ENCODE measurements at places on chromosomes 12 and 14.
A peak's percentile ranks its signal among the peaks of the same experiment; 100 is the strongest.

- no peak for DNase-seq
- no peak overlapping the region for H3K27ac ChIP-seq
- no peak overlapping the region for H3K4me3 ChIP-seq
- no peaks in the 10 kb centered on the region for H3K36me3 ChIP-seq
Observed at GRCh38 chr12:112977139-112977538, 1.2 kb upstream of the OAS2 start.

- no peaks in the 10 kb centered on the region for H3K27me3 ChIP-seq
- H3K4me3 ChIP-seq: no peak overlapping the region
- H3K36me3 ChIP-seq: no peaks in the 10 kb centered on the region
- no peak for DNase-seq
- peak overlapping the region; percentile 19 for H3K27ac ChIP-seq
Observed at GRCh38 chr14:37650356-37651037, 55.1 kb downstream of the TTC6 start.

GRCh38 chr12:26196421-26196716, 996 bp downstream of the SSPN start:
- H3K4me1 ChIP-seq: peaks cover 11% of the 10 kb centered on the region
- peak overlapping the region; percentile 93 for H3K27ac ChIP-seq
- no peak for DNase-seq
- H3K4me3 ChIP-seq: peak overlapping the region; percentile 73
- no peaks in the 10 kb centered on the region for H3K27me3 ChIP-seq
- no peaks in the 10 kb centered on the region for H3K36me3 ChIP-seq

DNA sequence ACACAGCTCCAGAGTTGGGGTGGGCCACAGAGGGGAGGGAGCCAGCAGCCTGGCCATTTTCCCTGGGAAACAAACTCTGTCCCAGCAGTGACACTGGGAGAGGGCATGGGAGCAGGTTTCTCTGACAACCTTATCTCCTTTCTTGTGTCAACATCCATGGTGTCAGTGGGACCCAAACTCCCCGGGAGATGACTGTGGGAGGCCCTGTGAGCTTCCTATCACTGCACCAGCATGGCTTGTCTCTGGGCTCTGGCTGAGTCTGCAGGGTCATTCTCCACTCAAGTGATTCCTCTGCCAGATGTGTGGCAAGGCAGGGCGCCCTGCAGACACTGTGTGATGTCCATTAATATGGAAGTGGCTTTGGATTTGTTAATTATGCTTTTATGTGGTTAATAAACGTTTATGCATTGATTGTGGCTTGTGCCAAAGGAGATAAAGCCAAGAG, 10.1 kb downstream of the LRTM2 start:
- no peaks in the 10 kb centered on the region for H3K36me3 ChIP-seq
- no peak overlapping the region for H3K27ac ChIP-seq
- DNase-seq: no peak
- H3K4me3 ChIP-seq: no peak overlapping the region
- peaks cover 38% of the 10 kb centered on the region for H3K27me3 ChIP-seq

DNA sequence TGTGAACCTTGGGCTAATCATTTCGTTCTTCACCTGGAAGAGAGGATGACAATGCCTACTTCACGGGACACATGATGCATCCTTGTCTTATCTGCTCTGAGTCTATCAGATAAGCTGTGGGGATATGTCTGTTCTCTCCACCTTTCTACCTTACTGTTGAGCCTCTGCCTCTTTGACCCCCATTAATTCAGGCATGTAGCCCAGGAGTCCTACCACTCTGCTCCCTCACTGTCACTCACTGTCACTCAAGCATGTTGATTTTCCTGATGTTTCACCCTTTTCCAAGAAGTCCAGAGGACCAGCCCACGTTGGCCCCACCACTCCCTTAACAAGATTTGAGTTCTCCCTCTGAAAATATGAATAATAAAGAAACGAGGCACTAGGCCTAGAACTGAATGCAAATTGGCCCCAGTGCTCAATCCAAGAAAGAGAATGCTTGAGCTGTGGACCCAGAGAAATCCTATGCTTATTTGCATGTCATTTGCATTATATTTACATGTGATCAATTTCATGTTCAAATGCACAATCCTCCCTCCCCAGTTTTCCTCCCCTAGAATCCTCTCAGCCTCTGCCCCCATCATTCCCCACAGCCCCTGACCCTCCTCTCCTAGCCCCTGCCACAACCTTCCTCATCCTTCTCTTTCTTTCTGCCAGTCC, 6.4 kb upstream of the SMUG1 start:
- H3K4me3 ChIP-seq: no peak overlapping the region
- no peaks in the 10 kb centered on the region for H3K27me3 ChIP-seq
- no peaks in the 10 kb centered on the region for H3K36me3 ChIP-seq
- H3K27ac ChIP-seq: no peak overlapping the region

GRCh38 chr12:16019136-16019535, 108.0 kb downstream of the DERA start:
- no peak for DNase-seq
- H3K4me3 ChIP-seq: no peak overlapping the region
- H3K27ac ChIP-seq: no peak overlapping the region

DNA sequence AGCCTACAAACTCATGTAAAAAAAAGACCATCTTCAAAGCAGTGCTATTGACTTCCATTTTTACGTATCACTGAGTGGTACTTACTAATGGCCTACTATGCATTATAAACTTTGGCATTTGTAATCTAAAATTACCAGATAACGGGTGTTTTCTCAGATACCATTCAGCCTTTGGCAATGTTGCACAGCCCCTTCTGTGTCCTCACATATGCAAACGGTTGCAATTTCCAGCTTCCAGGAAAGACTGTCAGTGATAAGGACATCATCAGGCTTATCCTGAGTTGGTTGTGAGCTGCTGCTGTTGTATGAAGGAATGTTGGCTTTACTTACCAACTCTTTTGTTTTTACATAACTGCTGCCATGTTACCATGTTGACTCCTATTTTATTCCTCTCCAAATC, 1.6 kb upstream of the SLC6A13 start:
- peaks cover 10% of the 10 kb centered on the region for H3K27me3 ChIP-seq
- H3K27ac ChIP-seq: no peak overlapping the region
- H3K4me1 ChIP-seq: no peaks in the 10 kb centered on the region
- no peaks in the 10 kb centered on the region for H3K36me3 ChIP-seq

DNA sequence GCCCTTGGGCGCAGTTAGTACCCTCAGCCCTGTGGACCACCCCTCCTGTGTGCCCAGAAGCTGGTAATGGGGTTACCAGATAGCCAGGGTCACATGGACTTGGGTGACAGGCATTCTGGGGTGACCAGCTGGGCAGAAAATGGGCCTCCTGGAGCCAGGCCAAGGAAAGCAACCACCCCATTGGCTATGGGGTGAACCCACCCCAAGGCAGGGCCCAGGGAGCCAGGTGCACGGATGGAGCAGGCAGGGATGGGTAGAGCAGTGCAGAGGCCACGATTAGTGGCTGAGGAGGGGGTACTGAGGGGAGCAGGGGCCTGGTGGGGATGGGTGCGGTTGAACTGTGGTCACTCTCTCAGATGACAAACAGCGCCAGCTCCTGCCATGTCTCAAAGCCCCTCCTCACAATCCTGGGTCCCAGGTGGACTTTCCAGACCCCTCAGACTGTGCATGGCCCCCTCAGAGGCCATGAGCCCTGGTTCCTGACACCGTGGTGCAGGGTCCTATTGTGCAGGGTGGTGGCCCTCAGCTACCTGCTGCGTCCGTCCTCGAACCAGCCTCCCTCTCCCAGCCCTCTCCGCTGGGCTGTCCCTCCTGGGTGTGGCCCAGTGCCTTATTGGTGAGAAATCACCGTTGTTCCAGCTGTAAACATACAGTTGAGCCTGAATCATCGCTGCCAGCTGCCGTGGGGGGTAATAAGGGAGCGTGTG, 23.4 kb upstream of the BEGAIN start:
- H3K36me3 ChIP-seq: no peaks in the 10 kb centered on the region
- no peak overlapping the region for H3K4me3 ChIP-seq
- no peaks in the 10 kb centered on the region for H3K4me1 ChIP-seq
- no peaks in the 10 kb centered on the region for H3K27me3 ChIP-seq
- no peak overlapping the region for H3K27ac ChIP-seq

DNA sequence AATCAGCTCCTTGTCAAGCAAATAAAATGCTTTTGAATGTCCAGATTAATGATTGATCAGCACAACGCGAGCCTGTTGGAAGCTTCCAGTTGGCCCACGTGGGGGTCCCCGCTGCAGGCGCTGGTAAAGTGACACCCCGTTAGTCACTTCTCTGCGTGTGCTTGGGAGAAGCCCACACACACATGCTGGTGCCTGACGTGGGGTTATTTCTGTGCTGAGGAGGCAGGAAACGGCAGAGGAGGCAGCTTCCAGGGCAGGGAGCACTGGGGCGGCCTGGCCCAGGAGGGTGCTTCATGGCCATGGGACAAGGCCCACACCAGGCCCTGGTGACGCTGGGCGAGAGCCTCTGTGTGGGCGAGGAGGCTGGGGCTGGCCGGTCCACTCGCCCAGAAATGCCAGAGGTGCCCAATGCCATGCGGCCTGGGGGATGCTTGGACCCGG, 101.5 kb downstream of the KIF26A start:
- H3K27me3 ChIP-seq: peaks cover 20% of the 10 kb centered on the region
- H3K27ac ChIP-seq: no peak overlapping the region
- peak; percentile 34 for DNase-seq
- H3K4me3 ChIP-seq: no peak overlapping the region
- no peaks in the 10 kb centered on the region for H3K4me1 ChIP-seq
- H3K36me3 ChIP-seq: no peaks in the 10 kb centered on the region
